Bronchus fibroblast of lung (primary cell): ENCODE measurements at places on chromosomes 11 and 22. TPM values are rescaled to one million over a fixed set of nuclear protein-coding genes. Genes with fewer than 3 reads are reported as not detected.

DEFB131B gene
- not detected in 2 replicates for total RNA-seq

TPCN2 gene
- total RNA-seq: 5.2 and 9.1 TPM in 2 replicates

KRTAP5-8 gene
- total RNA-seq: not detected in 2 replicates

CABP4 gene
- total RNA-seq: not detected in 2 replicates

GLB1L2 gene
- 0.50 and 0.89 TPM in 2 replicates for total RNA-seq

IFITM10 gene
- total RNA-seq: under 0.01 TPM in 1 of 2 replicates, not detected in the other

CNIH2 gene
- total RNA-seq: 0.17 and 0.89 TPM in 2 replicates

MAPK8IP1 gene
- total RNA-seq: 8.8 and 11.6 TPM in 2 replicates

E2F8 gene
- total RNA-seq: 3.3 and 3.9 TPM in 2 replicates

KRTAP5-2 gene
- not detected in 2 replicates for total RNA-seq

CABP2 gene
- not detected in 2 replicates for total RNA-seq

CDKN1C gene
- 28.2 and 31.4 TPM in 2 replicates for total RNA-seq

RAB38 gene
- 6.2 and 7.0 TPM in 2 replicates for total RNA-seq

ANKK1 gene
- total RNA-seq: not detected in 2 replicates

HYLS1 gene
- total RNA-seq: 10.9 and 12.6 TPM in 2 replicates

SAC3D1 gene
- 25.7 and 27.9 TPM in 2 replicates for total RNA-seq

SLC22A8 gene
- total RNA-seq: not detected in 2 replicates

SYT7 gene
- 0.30 and 0.67 TPM in 2 replicates for total RNA-seq

MMP7 gene
- total RNA-seq: not detected in 2 replicates

GANAB gene
- 203 and 209 TPM in 2 replicates for total RNA-seq

OR51B5 gene
- not detected in 2 replicates for total RNA-seq

HIC2 gene
- 1.7 and 2.1 TPM in 2 replicates for total RNA-seq

KREMEN1 gene
- total RNA-seq: 5.4 and 6.2 TPM in 2 replicates

VPS37C gene
- total RNA-seq: 14.3 and 15.6 TPM in 2 replicates

MTCH2 gene
- 80.3 and 81.4 TPM in 2 replicates for total RNA-seq

YIF1A gene
- total RNA-seq: 267 and 292 TPM in 2 replicates

UPK2 gene
- not detected in 2 replicates for total RNA-seq

LDHAL6A gene
- total RNA-seq: 0.17 TPM in 1 of 2 replicates, not detected in the other

IGLL1 gene
- total RNA-seq: not detected in 2 replicates

TMPRSS6 gene
- not detected in 2 replicates for total RNA-seq

FOLR1 gene
- total RNA-seq: not detected in 2 replicates

ELFN2 gene
- 1.3 TPM in 2 replicates for total RNA-seq

C11orf97 gene
- total RNA-seq: not detected in 2 replicates

YDJC gene
- 52.0 and 57.8 TPM in 2 replicates for total RNA-seq

CRY2 gene
- total RNA-seq: 4.3 and 5.9 TPM in 2 replicates

GAL3ST3 gene
- total RNA-seq: 0.59 and 1.2 TPM in 2 replicates

PNPLA3 gene
- 10.4 and 10.7 TPM in 2 replicates for total RNA-seq

RELT gene
- 2.5 and 2.7 TPM in 2 replicates for total RNA-seq

PYGM gene
- total RNA-seq: 0.17 and 0.30 TPM in 2 replicates

C1QTNF5 gene
- total RNA-seq: 7.1 and 7.6 TPM in 2 replicates

OR52R1 gene
- total RNA-seq: not detected in 2 replicates

NAV2 gene
- total RNA-seq: 11.6 and 14.3 TPM in 2 replicates

AP1B1 gene
- total RNA-seq: 61.0 and 61.8 TPM in 2 replicates

MSANTD2 gene
- total RNA-seq: 6.5 and 7.1 TPM in 2 replicates

GDPD4 gene
- total RNA-seq: not detected in 2 replicates

RFPL3 gene
- not detected in 2 replicates for total RNA-seq

BACE1 gene
- total RNA-seq: 20.5 and 22.7 TPM in 2 replicates

WT1 gene
- total RNA-seq: 0.17 and 0.45 TPM in 2 replicates

OR2AG2 gene
- total RNA-seq: under 0.01 and 0.15 TPM in 2 replicates

OSBP2 gene
- total RNA-seq: 0.84 and 0.89 TPM in 2 replicates

CYB561A3 gene
- total RNA-seq: 44.2 and 58.7 TPM in 2 replicates

MRGPRF gene
- total RNA-seq: 43.1 and 43.2 TPM in 2 replicates

PDE3B gene
- total RNA-seq: 2.8 and 3.4 TPM in 2 replicates

OR52N4 gene
- not detected in 2 replicates for total RNA-seq
